Activated T-cell treated with anti-CD3 and anti-CD28 coated beads, Interleukin-2, amount 50 U/mL, for 24 hours (primary cell): ENCODE measurements at places on chromosomes 16 and 17.
A peak's percentile ranks its signal among the peaks of the same experiment; 100 is the strongest.

DNA sequence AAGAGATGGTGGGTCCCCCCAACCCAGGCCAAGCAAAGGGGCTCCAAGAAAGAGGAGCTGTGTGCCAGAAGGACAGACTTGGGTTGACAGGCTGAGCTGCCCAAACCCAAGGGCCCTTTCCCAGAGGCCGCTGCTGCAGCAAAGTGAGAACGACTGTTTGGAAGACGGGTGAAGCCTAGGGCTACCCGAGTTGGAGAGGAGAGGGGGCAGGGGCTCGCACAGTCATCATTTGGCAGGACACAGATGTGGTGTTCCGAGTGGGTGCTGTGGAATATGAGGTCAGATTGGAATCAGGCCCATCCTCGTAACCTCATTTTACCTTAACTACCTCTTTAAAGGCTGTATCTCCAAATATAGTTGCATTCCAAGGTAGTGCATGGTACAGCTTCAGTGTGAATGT lies 5.3 kb upstream of the MFAP4 start:
- no peaks in the 10 kb centered on the region for H3K27me3 ChIP-seq
- no peak overlapping the region for H3K27ac ChIP-seq
- H3K4me1 ChIP-seq: peaks cover 3% of the 10 kb centered on the region
- no peaks in the 10 kb centered on the region for H3K36me3 ChIP-seq
- DNase-seq: no peak

DNA sequence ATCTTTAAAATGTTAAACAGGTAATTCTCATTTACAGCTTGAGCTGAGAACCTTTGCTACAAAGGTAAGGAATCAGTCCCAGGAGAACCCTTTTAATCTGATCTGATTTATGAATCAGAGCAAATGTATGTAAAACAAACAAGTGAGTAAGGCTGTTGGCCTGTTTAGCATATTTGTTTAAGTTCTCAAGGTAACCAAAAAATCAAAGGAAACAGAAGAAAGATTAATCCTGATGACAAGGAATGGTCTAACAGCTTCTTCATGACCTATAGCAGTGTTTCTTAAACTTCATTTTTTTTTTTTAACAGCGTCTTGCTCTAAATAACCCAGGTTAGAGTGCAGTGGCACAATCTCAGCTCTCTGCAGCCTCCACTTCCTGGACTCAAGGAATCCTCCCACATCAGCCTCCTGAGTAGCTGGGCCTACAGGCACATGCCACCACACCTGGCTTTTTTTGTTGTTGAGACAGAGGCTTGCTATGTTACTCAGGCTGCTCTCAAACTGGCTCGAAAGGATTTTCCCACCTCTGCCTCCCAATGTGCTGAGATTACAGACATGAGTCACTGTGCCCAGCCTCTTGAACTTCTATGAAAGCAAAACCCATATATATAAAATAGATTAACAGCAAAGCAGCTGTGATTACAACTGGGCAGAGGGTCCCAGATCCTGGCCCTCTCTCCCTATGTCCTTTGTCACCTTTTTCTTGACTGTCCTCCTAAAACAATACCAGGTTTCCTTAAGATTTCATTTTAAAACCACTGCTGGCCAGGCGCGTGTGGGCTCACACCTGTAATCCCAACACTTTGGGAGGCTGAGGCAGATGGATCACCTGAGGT lies 5.1 kb upstream of the JPT1 start:
- no peaks in the 10 kb centered on the region for H3K27me3 ChIP-seq
- DNase-seq: no peak
- H3K4me3 ChIP-seq: no peak overlapping the region
- H3K4me1 ChIP-seq: peaks cover 21% of the 10 kb centered on the region
- no peak overlapping the region for H3K27ac ChIP-seq

DNA sequence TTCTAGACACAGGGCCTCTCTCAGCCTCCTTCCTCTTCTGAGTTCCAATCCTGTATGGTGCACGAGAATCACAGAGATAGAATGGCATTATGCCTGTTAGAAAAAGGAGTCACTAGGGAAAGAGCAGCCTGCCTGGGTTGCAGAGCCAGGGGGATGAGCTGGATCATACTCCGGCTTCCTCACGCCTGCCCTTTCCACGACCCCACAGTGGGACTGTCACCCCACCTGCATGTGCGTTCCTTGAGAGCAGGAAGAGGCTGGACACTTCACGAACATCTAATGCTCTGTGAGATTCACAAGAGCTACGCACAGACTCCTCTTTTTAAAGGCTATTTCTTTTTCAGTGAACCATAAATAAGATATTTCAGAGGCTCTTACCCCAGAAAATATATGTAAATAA lies 54.8 kb downstream of the N4BP1 start:
- peaks cover 86% of the 10 kb centered on the region for H3K4me1 ChIP-seq
- DNase-seq: no peak
- peaks cover 78% of the 10 kb centered on the region for H3K36me3 ChIP-seq
- H3K27ac ChIP-seq: peak overlapping the region; percentile 96
- no peak overlapping the region for H3K4me3 ChIP-seq

DNA sequence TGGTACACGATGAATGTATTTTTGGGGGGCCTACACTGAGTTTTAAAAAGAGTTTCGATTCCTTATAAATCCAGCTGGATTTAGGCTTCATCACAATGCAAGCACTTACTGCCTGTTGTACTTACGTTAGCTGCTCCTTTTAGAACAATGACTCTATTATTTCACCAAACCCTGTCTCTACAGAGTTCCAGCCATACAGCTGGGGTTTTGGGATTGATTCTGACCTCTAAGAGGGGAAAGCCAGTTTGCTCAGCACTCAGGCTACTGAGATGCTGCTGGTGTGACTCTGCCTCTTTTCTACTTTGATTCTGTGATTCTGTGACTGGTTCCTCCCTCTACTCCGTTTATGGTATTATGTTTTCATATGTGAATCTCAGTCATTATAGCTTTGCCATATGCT lies 329.7 kb downstream of the ABCC12 start:
- H3K4me3 ChIP-seq: no peak overlapping the region
- DNase-seq: no peak
- no peaks in the 10 kb centered on the region for H3K27me3 ChIP-seq
- no peaks in the 10 kb centered on the region for H3K36me3 ChIP-seq
- no peaks in the 10 kb centered on the region for H3K4me1 ChIP-seq

GRCh38 chr16:90081606-90081970 lies 4.5 kb upstream of the PRDM7 start:
- no peak overlapping the region for H3K27ac ChIP-seq
- DNase-seq: no peak
- H3K27me3 ChIP-seq: peaks cover 2% of the 10 kb centered on the region
- peak overlapping the region; percentile 83 for H3K4me3 ChIP-seq

DNA sequence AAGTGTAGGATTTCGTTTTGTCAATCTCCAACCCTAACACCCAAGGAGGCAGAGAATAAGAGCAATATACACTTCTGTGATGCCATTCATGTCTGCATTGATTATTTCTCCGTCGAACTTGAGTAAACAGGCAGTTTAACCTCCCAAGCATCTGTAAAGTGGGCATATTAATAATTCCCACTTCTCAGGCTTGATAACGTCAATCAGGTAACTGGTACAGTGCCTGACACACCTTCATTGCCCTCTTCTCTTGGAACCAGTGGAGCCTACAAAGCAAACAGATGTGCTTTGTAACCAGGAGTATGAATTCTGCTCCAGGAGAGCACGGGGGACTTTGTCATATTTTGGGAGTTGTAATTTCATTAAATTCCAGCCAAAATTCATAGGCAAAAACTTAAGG lies 32.5 kb upstream of the PLCG2 start:
- peak overlapping the region; percentile 80 for H3K4me3 ChIP-seq
- peak overlapping the region; percentile 91 for H3K27ac ChIP-seq
- DNase-seq: no peak

DNA sequence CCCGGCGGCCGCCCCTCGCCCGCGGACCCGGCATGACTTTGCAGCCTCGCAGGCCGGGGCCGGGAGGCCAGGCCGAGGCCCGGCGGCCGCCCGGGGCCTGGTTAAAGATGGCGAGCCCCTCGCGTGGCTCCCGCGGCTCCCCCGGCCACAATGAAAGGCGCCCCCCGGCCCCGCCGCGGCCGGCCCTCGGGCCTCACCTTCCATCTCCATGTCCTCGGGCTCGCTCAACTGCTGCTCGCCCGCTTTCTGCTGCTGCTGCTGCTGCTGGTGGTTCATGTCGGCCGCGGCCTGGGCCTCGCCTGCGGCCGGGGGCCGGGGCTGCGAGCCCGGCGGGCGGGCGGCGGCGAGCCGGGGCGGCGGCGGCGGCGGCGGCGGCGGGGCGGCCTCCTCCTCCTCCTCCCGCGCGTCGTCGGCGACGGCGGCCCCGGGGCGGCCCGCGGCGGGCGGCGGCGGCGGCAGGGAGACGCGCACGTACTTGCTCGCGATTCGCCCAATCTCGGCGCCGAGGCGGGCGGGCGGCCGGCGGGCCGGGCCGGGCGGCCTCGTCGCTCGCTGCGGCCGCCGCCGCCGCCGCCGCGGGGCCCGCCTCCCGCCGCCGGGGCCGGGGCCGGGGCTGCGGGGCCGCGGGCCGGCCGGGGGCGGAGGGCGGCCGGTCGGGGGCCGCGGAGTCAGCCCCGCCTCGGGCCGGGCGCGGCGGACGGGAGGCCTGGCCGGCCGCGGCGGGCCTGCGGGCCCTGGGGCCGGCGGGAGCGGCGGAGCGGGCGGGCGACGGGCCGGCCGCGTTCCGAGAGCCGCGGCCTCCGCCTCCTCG lies 491 bp downstream of the USP7 start:
- peak; percentile 42 for DNase-seq
- H3K27me3 ChIP-seq: peaks cover 12% of the 10 kb centered on the region
- H3K36me3 ChIP-seq: peaks cover 20% of the 10 kb centered on the region
- H3K4me3 ChIP-seq: peak overlapping the region; percentile 55
- peak overlapping the region; percentile 73 for H3K27ac ChIP-seq
- H3K4me1 ChIP-seq: peaks cover 46% of the 10 kb centered on the region

GRCh38 chr17:31530391-31530985 lies 139.0 kb downstream of the RAB11FIP4 start:
- no peak for DNase-seq
- H3K27me3 ChIP-seq: no peaks in the 10 kb centered on the region
- H3K4me1 ChIP-seq: peaks cover 14% of the 10 kb centered on the region
- peaks cover 68% of the 10 kb centered on the region for H3K36me3 ChIP-seq

- H3K36me3 ChIP-seq: no peaks in the 10 kb centered on the region
- H3K4me1 ChIP-seq: peaks cover 3% of the 10 kb centered on the region
- no peak for DNase-seq
Observed at GRCh38 chr17:39612291-39612894, 4.7 kb upstream of the NEUROD2 start.

- no peak overlapping the region for H3K27ac ChIP-seq
- H3K36me3 ChIP-seq: peaks cover 29% of the 10 kb centered on the region
- H3K4me1 ChIP-seq: peaks cover 12% of the 10 kb centered on the region
- no peak for DNase-seq
- peaks cover 19% of the 10 kb centered on the region for H3K27me3 ChIP-seq
- H3K4me3 ChIP-seq: no peak overlapping the region
Observed at GRCh38 chr16:1327619-1327947, 5.9 kb upstream of the BAIAP3 start.

DNA sequence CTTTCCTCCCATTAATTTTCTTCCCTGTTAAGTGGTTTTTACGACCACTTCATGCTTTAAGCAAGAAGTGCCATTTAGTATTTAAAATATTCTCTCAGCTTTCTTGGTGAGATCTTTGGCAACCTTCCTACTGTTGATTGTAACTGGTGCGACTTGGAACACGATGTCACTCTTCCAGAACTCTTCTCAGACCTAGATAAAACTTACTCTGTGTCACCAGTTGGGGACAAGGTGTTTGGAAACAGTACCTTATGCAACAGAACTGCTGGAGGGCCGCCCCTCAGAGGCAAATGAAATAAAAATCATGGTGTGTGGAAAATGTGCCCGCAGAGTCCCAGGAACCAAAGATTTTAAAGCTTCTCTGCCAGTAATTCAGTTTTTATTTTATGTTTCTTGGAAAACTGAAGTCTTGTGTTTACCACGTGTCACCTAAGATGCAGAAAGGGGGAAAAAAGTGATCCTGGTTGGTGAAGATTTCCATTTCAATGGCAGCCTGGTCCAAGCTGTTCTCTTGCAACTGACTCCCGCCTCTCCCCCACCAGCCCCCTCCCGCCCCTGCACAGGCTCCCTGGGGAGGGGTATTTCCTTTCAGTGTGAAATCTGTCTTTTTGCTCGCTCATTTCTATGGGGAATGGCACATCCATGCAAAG lies 7.2 kb upstream of the HSD11B2 start:
- no peak overlapping the region for H3K4me3 ChIP-seq
- no peak overlapping the region for H3K27ac ChIP-seq
- peaks cover 48% of the 10 kb centered on the region for H3K27me3 ChIP-seq
- no peaks in the 10 kb centered on the region for H3K36me3 ChIP-seq

GRCh38 chr16:26071101-26071866 lies 379.5 kb downstream of the HS3ST4 start:
- H3K4me3 ChIP-seq: no peak overlapping the region
- H3K4me1 ChIP-seq: no peaks in the 10 kb centered on the region
- no peak for DNase-seq
- no peak overlapping the region for H3K27ac ChIP-seq
- H3K36me3 ChIP-seq: no peaks in the 10 kb centered on the region
